ENCODE measurements at places on chromosomes 5 and 9.

DNA sequence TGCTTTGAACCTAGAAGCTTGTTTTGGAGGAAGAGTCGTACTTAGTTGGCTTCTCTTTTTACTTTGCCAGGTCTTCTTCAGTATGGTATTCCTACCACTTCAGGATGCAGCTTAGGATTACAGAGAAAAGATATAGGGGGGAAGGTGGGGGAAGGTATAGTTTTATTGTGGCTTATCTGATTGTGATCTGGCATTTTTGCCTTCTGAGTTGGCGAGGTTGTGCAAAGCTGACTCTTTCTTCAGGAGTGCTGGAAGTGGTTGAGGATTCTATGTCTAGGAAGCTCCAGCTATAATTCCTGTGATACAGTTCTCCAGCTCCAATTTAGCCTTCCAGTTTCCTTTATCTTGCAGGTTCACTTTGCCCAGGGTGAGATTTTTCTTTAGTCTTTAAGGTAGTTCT, 7.0 kb downstream of the CDC42SE2 start:
- H3K4me1 ChIP-seq: peaks cover 11% of the 10 kb centered on the region
- no peaks in the 10 kb centered on the region for H3K27me3 ChIP-seq
- H3K4me3 ChIP-seq: no peak overlapping the region

DNA sequence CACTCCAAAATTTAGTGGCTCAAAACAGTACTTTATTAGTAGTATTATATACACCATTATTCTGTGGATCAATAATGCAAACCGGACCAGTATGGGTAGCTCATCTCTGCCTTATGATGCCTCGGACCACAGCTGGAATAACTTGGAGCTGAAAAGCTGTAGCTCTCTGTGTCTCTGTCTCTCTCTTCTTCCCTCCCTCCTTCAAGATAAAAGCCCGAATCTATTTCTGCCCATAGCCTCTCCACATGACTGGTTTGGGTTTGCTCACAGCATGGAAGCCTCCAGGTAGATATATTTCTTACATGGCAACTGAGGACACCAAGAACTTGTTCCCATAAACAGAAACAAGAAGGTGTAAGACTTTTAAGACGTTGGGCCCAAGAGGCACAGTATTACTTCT, 147.5 kb upstream of the TBCA start:
- no peak overlapping the region for H3K4me3 ChIP-seq
- H3K27ac ChIP-seq: no peak overlapping the region
- no peak for DNase-seq
- no peaks in the 10 kb centered on the region for H3K27me3 ChIP-seq
- H3K36me3 ChIP-seq: no peaks in the 10 kb centered on the region

DNA sequence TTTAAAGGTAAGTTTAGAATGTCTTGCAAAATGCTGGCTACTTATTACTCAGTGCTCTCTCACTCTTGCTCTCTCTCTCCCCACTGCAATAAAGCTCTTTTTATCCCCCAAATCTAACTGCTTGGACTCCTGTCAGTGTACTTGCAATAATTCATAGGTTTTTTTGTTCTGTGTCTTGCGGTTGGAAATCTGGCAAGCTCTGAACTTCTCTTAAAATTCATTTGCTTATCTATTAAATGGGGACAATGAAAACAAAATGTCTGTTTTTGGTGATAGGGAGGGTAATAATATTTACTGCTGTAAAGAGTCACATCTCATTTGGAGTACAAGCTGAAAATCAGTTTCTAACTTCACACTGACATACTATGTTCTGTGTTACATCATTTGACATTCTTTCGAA, 18.7 kb upstream of the OR13D1 start:
- DNase-seq: no peak
- no peaks in the 10 kb centered on the region for H3K36me3 ChIP-seq
- no peak overlapping the region for H3K27ac ChIP-seq
- H3K4me3 ChIP-seq: no peak overlapping the region
- no peaks in the 10 kb centered on the region for H3K4me1 ChIP-seq

DNA sequence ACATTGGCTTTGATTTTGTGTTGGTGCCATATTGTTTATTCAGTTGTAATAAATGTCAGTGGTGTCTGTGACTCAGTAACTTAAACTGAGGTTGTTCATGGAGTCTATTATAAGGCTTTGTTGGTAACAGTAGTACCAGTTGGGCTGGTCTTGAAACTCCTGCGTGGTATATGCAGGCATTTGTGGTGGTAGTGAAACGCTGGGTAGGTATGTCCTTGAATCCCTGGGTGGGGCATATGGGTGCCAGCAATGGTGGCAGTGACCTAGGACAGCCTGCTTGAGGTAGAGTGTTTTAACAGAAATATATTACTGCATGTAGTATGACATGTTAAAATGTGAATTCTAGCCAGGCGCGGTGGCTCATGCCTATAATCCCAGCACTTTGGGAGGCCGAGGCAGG, 1058.5 kb upstream of the SEMA6A start:
- no peaks in the 10 kb centered on the region for H3K36me3 ChIP-seq
- no peak overlapping the region for H3K4me3 ChIP-seq
- no peaks in the 10 kb centered on the region for H3K27me3 ChIP-seq

DNA sequence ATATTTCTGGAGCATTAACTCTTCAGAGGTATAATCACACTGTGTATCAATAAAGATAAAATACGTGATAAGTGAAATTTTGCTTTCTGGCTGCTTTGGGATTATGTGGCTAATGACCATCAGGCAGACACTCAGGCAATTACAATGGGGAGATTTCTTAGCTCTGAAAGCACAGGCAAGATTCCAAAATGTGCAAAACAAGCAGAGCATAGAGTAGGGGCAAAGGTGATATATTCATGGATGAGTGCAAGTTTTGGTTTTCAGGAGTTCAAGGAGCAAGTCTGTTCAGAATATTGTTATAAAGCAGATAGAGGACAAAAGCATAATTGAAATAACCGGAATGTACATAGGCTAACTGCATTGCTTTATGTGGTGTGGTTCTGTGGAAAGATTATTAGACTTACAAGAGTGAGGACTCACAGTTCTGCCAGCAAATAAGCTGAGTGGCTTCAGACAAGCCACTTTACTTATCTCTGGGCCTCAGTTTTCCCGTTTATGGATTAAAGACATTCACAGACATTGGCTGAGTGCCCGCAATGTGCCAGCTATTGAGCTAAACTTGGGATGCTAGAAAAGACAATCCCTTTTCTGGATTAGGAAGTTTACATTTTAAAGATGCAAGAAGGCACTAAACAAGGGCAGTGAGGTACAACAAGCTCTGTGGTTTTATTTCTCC, 945.6 kb upstream of the ARRDC3 start:
- no peak overlapping the region for H3K27ac ChIP-seq
- no peaks in the 10 kb centered on the region for H3K36me3 ChIP-seq
- H3K4me1 ChIP-seq: no peaks in the 10 kb centered on the region
- no peak for DNase-seq
- H3K27me3 ChIP-seq: no peaks in the 10 kb centered on the region
- no peak overlapping the region for H3K4me3 ChIP-seq

- no peak overlapping the region for H3K27ac ChIP-seq
- no peak overlapping the region for H3K4me3 ChIP-seq
- no peak for DNase-seq
- H3K27me3 ChIP-seq: no peaks in the 10 kb centered on the region
- no peaks in the 10 kb centered on the region for H3K36me3 ChIP-seq
Observed at GRCh38 chr5:170522211-170523141, 18.7 kb downstream of the KCNIP1 start.

DNA sequence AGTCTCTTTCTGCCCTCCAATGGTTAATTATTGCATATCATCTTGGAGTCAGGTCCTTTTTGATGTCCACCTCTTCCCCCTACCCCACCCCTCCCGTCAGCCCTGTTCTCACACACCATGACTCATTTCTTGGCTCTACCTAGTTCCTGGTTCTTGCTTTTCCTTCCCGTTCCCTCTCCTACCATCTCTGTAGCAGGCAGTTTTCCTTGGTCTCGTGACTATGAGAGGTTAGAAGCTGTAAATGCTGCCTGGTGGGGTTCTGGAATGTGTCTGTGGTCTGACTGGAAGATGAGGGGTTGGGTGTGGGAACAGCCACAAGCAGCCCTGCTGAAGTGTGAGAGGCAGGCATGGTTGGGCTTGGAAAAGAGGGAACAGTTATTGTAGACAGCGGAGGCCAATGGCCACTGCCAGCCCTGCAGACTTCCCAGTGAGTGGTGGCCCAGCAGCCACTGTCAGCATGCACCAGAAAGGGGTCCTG, 18.2 kb downstream of the SLC22A5 start:
- H3K36me3 ChIP-seq: peaks cover 4% of the 10 kb centered on the region
- H3K27me3 ChIP-seq: no peaks in the 10 kb centered on the region
- peak overlapping the region; percentile 82 for H3K27ac ChIP-seq
- peak overlapping the region; percentile 25 for H3K4me3 ChIP-seq

DNA sequence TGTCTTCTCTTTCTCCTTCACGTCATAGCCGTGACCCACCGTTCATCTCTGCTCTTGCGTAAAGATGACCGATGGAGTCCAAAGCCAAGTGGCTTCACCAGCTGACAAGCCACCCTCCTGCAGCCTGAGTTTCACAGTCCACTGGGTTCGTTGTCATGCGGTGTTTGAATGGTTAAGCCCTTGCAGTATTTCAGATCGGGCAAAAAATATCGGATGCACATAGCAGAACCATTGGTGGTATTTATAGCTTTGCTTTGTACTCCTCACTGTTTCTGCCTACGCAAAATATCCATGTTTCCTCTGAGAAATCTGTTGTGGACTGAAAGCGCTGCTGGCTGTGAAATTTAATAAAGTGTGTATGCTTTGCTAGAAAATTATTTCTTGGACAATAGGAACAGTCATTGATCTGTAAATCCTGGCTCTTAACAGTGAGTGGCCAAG, 34.5 kb upstream of the NCS1 start:
- no peaks in the 10 kb centered on the region for H3K36me3 ChIP-seq
- H3K4me1 ChIP-seq: peaks cover 10% of the 10 kb centered on the region
- H3K27ac ChIP-seq: peak overlapping the region; percentile 79
- no peaks in the 10 kb centered on the region for H3K27me3 ChIP-seq
- H3K4me3 ChIP-seq: no peak overlapping the region
- no peak for DNase-seq

DNA sequence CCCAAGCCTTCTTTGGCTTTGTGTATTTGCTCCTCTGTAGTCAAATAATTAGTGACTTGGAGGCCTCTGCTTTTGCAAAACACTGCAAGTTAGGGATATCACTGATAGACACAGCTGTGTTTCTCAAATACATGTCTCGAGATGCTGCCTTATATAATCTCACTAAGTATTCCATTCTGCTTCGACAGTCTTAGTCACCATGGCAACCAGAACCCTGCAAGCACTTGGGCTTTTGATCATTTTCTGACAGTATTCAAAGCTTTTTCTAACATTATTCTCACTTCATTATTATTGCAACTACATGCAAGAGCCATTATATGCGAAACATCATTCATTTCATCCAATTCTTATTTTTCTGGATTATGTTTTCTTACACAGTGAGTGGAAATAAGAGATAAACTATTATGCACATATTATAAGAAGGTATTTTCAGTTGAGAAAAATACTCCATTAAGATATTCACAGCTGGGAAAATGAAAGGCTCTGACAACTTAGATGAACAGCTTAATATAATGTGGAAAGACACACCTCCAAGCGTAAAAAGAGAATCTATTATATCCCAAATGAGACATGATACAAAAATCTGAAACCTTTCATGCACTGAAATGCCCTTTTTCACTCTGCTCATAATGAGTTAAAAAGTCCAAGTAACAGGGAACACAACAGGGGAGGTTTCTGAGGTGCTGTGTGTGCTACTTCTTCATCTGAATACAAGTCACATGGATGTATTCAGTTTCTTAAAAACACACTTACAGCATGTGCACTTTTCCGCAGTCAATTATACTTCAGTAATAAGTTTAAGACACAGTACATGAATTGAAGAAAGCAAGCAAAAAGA, 93.9 kb downstream of the SCAI start:
- no peaks in the 10 kb centered on the region for H3K4me1 ChIP-seq
- H3K27ac ChIP-seq: no peak overlapping the region
- H3K4me3 ChIP-seq: no peak overlapping the region
- peaks cover 8% of the 10 kb centered on the region for H3K36me3 ChIP-seq
- no peaks in the 10 kb centered on the region for H3K27me3 ChIP-seq

DNA sequence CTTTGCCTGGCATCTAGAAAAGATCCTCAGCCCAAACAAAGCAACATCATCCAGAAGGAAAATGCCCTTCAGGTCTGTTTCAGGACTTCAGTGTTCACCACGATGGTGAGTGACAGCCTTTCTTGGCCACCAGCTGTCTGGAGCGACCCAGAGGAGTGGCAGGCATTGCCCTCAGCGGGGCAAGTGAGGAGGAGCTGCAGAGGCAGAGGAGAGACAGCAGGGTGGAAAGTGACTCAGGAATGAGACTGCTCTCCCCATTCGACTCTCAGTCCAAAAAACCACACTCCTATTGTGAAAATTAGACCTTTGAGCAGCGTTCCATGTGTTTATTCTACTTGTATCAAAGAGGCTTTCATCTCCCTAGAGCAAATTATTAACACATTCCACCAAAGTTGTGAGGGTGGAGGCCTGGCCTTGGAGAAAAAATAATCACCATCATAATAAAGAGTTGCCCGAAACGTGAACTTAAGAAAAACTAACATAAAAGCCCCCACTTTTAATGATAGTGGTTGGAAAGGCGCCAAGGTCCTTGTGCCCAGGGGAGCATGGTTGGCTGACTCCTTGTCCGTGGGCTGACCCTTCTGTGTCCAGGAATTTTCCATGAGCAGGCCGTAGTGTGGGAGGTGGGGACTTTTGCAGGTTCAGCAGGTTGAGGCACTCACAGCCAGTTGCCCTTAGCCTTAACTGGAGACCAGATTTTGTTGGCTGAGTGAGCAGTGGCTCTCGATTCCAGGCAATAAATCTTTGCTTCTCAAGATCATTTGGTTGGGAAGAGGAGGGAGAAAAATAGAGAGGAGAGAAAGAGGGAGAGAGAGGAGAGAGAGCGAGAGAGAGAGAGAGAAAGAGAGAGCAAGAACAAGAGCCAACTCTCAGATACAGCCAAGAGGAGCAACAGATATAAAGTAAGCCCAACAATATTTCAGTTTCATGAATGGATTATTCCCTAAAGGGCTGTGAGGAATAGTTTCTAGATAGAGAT, 125.9 kb upstream of the ANKRD55 start:
- H3K4me1 ChIP-seq: peaks cover 3% of the 10 kb centered on the region
- no peaks in the 10 kb centered on the region for H3K27me3 ChIP-seq
- H3K27ac ChIP-seq: peak overlapping the region; percentile 12
- no peak overlapping the region for H3K4me3 ChIP-seq

- no peaks in the 10 kb centered on the region for H3K27me3 ChIP-seq
- no peak overlapping the region for H3K4me3 ChIP-seq
- no peak for DNase-seq
- H3K36me3 ChIP-seq: no peaks in the 10 kb centered on the region
- peaks cover 16% of the 10 kb centered on the region for H3K4me1 ChIP-seq
- peak overlapping the region; percentile 55 for H3K27ac ChIP-seq
Observed at GRCh38 chr9:109745335-109746283, 34.4 kb upstream of the PALM2AKAP2 start.

DNA sequence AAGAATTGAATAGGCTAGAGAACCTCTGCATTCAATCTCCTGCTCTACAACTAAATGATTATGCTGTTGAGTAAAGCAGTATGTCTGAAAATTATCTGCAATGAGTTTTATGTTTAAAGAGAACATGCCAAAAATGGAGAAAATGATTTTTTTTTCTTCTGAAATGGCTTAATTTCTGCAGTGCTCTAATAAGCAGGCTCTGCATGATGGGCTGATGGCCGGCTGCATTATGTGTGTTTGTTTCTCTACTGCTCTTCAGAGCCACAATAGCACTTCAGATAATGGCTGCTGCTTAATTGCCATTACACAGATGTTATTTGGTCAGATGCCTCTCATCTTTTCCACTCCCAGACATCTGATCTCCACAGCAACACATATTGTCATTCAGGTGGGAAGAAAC, 286.4 kb upstream of the DMAC1 start:
- H3K36me3 ChIP-seq: no peaks in the 10 kb centered on the region
- H3K27me3 ChIP-seq: no peaks in the 10 kb centered on the region
- no peak overlapping the region for H3K27ac ChIP-seq
- no peaks in the 10 kb centered on the region for H3K4me1 ChIP-seq
